Activated CD8-positive, alpha-beta memory T cell treated with anti-CD3 and anti-CD28 coated beads for 24 hours (primary cell): ENCODE measurements at places on chromosomes 1 and 21.

DNA sequence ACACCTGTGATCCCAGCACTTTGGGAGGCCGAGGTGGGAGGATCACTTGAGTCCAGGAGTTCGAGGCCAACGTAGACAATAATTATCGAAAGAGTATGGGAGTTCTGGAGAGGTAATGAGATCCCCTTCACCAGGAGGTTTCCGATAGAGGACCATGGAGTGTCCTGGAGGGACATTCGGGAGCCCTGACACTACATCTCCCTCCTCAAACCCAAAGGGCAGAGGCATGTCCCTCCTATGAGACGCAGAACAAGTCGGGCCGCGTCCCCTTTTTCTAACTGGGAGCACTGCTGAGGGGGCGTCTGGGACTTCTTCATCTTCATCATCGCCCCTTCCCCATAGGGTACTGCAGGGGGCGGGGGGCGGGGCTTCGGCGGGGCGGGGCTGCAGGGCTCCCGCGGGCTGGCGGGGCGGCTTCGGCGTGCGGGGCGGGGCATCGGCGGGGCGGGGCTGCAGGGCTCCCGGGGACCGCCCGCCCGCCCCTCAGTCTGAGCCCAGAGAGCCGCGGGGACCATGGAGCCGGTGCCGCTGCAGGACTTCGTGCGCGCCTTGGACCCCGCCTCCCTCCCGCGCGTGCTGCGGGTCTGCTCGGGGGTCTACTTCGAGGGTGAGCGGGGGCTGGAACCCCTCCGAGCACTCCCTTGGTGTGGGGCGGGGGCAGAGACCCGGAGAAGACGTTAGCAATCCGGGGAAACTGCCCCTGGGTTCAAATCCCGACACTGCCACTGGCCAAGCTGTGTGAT is at the start of gene THEMIS2:
TSS of gene THEMIS2 (plus strand) at position 486 of the 743 bp plus-strand sequence. CDS start at position 514, 28 bp downstream.
- DNase-seq: peak; percentile 88

GRCh38 chr1:20366056-20366462 is 75.4 kb downstream of the VWA5B1 start:
- DNase-seq: no peak

DNA sequence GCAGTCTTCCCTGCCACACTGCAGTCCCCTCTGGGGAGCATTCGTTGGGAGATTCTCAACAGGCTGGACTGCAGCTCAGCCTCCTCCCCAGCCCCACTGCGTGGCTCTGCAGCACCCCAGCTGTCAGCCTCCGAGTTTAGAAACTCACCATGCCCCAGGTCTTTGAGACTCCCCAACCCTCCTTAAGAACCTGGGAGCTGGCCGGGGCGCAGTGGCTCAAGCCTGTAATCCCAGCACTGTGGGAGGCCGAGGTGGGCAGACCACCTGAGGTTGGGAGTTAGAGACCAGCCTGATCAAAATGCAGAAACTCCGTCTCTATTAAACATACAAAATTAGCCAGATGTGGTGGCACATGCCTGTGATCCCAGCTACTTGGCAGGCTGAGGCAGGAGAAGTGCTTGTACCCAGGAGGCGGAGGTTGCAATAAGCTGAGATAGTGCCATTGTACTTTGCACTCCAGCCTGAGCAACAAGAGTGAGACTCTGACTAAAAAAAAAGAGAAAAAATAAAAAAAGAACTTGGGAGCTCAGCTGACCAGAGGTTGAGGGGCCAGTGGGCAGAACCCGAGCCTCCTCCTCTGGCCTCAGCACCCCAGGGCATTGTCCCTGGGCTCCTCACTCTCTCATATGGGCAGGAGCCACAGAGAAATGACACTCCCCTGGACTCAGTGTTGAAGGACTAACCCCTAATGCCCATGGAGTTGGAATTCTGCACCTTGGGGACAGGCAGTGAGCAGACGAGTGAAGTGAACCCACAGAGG is 5.6 kb downstream of the OLIG2 start:
- DNase-seq: no peak

DNA sequence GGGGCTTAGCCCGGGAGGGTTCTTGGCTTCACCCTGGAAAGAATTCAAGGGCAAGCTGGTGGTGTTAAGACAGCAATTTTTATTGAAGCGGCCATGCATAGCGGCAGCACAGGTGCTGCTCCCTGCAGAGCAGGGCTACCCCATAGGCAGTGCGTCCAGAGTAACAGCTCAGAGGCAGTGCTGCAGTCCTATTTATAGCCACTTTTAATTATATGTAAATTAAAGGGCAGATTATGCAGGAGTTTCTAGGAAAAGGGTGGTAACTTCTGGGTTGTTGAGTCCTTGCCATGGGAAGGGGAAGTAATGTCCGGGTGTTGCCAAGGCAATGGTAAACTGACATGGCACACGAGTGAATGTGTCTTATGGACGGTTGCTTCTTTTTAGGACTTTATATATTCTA is 57.0 kb downstream of the VPS26C start:
- DNase-seq: peak; percentile 32

GRCh38 chr1:46692811-46693770 is 21.4 kb downstream of the TEX38 start:
- no peak for DNase-seq

- no peak for DNase-seq
These were observed 29.7 kb downstream of the JUN start for GRCh38 chr1:58754073-58754613.

GRCh38 chr1:243507001-243507671 is 251.3 kb downstream of the SDCCAG8 start:
- DNase-seq: no peak
